ENCODE measurements at places on chromosomes 7 and 10.
A peak's percentile ranks its signal among the peaks of the same experiment; 100 is the strongest.

DNA sequence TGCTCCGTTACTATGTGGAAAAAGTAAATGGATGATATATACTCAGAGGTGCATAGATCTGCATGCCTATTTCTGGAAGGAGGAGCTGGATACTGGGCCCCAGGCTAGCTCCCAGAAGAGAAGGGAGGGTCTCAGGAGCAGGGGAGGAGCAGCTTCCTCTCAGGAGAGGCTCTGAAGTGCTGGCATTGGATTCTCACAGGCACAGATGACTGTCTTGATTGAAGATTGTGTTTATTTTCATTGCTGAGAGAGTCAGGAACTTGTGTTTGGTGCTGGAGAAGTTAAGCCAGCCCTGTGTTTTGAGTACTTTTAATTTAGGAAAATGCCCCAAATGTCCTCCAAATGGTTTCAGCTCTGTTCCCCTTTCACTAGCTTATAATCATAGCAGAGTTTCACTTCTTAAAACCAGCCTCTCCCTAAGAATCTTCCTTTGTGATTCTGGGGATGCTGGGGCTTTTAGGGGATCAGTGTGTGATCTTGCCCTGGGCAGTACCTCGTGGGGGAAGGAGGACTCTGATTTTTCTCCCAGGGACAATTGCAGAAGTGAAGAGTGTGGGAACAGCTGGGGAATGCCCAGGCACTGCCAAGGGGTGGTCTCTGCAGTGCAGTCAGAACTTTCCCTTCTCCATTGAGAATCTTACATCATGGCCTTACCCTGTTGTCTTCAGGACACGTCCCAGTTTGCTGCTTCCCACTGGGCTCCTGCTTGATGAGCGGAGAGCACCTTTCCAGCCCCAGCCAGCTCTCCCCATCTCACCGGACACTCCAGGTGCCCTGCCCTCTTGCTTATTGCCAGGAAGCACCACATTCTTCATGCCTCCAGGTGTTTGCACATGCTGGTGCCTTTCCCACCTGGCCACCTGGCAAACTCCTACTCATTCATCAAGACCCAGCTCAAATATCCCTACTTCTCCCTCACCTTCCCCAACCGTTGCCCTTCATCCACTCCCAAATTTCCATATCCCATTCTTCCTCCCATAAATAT lies 102.8 kb downstream of the ARHGAP22 start:
- DNase-seq: peak; percentile 97

GRCh38 chr7:123621707-123622106 lies 20.1 kb downstream of the ASB15 start:
- no peak for DNase-seq

GRCh38 chr10:49393757-49394156 lies 2.1 kb downstream of the DRGX start:
- no peak for DNase-seq

DNA sequence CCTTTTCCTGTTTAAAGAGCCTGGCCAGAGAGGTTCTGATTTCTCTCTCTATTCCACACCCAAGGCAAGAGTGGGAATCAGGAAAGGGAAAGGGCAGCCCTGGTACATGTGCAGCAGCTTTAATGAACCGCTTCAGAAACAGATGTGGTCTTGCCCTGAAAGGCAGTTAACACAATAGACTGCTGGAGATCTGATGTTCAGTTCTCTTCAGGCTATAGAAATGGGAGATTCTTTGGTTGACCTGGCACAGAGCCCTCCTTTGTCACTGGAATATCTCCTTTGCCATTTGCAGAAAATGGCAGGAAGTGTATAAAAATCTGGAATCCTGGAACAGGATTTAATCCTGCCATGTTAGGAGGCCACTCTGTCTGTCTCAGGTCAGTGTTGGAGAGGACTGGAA lies 36.3 kb upstream of the EXOC6 start:
- DNase-seq: no peak

GRCh38 chr10:22658745-22659410 lies 55.5 kb downstream of the PIP4K2A start:
- no peak for DNase-seq

Data from suppressor macrophage treated with lipopolysaccharide for 1 hour (primary cell).